Amniotic epithelial cell (primary cell): ENCODE measurements at places on chromosomes 6 and 20.

GRCh38 chr20:36950414-36951197 is 902 bp downstream of the SAMHD1 start:
- DNase-seq, result peak; percentile 48

GRCh38 chr6:21556968-21557721 is 36.4 kb upstream of the SOX4 start:
- DNase-seq, result no peak

GRCh38 chr6:11727998-11728961 is 50.3 kb downstream of the ADTRP start:
- DNase-seq, result peak; percentile 37

DNA sequence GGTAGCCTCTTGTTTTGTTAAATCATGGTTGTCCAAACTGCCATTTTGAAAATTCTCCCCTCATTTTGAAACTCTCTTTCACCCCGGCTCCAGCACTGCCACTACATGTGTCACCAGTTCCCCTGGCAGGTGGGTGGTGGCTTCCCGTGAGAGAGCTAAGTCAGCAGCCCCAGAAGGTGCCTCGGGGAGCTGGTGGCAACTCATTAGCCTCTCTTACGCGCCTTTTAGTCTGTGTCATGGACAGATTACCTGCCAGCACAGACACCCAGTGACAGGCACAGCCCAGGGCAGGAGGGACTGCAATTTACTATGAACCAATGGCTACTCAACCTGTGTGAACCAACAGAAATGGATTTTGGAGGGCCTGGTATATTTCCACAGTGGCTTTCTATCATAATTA is 147.1 kb upstream of the SASH1 start:
- DNase-seq, result no peak

GRCh38 chr6:17361013-17361412 is 32.4 kb upstream of the CAP2 start:
- no peak for DNase-seq

- no peak for DNase-seq
Measured at GRCh38 chr20:39581034-39581433, 618.9 kb downstream of the DHX35 start.

DNA sequence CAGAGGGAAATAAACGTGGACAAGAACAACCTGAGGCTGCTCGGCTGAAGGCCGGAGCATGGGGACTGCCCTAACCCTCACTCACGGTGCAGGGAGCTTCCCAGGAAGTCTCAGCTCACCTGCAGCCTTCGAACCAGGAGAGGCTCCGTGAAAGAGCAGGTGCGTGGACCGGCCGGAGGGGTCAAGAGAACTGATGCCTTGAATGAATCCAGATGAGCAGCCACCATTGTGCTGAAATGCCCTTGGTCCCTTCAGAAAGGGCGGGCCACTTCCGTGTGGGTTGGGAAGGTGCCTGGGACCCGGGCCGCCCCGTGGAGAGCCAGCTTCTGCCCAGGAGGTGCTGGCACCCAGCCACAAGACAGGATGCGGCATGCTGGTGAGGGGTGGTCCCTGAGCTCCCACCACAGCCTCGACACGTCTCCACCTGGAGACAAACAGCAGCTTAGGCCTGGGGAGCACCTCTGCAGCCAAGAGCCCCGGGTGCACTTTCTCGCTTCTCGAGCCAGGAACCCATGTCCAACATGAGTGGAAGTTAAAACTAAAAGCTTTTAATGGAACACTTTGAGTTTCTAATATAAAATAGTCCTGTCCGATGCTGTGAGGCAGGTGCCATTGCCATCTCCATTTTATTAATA is 83.5 kb downstream of the TTLL2 start:
- no peak for DNase-seq

DNA sequence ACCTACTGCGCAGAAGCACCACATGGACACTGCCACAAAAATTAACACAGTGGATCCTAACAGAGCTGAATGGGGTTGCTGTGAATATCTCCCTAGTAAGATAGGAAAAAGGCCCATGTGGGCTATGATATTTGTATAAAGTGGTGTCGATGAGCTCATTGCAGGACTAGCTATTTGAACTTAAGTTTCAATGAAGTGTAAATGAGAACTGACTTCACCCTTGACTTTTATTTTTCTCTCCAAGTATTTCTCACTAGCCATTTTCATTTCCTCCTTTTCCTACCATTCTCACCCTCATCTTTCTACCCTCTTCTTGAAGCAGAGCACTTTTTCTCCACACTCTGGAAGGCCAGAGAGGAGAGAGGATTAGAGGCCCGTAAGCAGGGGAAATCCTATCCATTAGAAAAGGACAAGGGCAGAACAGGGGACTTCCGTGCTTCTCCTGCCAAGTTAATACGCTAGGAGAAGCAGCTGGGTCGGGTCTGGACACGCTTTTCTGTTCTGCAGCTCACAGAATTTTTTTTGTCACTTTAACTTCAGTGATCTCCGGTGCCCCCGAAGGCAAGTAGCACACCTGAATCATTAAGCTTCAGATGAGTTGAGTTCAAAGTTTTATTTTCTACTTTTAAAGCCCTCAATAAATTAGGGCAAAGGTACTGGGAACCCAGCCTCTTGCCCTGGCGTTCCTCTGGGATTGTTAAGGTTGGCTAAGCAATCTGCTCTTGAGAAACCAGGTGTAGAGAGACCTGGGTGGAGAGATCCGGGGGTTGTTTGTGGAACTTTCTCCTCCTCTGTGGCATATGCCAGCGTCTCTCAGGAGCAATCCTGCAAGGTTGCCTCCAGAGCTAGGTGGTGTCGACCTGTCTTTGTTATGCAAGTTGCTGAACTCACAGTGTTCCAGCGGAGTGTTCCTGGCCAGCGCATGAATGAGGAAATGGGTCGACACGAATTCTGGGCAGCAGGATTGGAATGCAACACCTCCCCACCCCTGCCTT is 56.2 kb upstream of the ARID1B start:
- DNase-seq, result no peak

DNA sequence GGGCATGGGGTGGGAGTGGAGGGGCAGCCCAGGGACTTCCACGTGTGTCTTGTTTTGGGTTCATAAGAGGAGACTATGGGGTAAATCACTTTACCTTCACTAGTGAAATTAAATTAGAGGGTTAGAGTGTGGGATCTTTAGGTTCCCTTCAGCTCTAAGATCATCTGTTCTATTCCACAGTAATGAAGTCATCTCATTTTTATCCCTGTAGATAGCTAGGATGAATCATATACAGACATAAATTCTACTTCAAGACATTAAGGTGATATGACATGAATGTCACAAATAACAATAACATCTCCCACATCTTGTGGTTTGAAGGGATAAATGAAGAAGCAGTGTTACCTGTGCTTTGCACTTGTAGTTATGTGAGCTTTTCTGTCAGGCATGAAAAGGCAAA is 83.8 kb downstream of the ELOVL4 start:
- peak; percentile 9 for DNase-seq

DNA sequence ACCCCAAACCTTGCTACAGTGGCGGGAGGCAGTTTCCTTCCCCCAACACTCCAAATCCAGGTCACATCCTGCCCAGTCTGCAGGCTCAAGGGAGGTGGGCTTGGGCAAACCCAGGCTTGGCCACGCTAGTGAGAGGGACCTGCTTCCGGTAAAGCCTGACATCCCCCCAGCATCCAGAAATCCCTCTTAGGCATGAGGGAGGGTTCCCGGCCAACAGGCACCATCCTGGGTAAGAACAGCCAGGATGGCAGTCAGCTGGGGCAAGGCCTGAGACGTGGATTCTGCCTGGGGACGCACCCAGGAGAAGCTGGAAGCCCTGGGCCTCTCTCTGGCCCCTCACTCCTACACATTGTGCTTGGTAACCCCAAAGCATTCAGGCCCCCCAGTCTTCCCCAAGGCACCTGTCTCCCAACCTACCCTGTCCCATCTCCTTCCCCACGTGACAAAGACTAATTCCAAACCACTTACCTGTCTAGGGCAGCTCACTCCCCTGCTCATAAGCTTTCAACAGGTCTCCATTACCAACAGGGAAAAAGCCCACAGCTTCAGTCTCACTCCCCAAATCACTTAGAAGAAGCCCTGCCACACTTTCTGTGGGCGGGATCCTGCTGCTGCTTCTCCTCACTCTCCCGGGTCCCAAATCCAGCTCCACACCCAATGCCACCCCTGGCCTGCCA is 2.1 kb downstream of the C20orf144 start:
- DNase-seq, result no peak

DNA sequence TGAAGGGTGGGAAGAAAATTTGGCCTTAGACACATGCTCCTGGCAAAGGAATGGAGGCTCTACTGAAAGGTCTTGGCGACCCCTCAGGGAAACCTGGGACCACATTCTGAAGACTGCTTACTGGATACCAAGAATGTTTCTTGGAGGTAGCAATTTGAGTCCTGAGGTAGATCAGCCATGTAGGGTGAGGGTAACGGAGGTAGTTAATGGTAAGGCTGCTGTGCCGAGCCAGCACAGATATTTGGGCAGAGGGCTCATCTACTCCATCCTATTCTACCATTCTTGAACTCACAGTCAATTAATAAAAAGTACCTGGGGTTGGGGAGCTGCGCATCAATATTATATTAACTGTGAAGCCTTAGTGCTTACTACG is 401 bp upstream of the PHF3 start:
- DNase-seq, result no peak

- DNase-seq, result no peak
Measured at GRCh38 chr6:378958-379409, 12.6 kb upstream of the IRF4 start.

DNA sequence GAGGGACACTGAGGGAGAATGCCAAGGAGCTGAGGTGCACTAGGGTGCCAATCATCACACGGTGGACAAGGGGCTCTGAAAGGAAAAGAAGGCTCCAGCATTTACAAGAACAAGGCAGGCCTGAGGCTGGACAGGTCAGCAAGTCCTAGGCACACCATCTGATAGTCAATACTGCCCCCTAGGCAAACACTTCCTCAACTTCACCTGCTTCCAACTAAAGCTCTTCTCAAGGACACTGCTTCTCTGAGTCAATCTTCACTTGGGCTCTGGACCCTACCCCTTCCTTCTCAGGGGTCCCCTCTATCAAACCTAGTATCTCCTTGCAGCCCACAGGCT is 37.7 kb upstream of the SLC4A11 start:
- DNase-seq, result peak; percentile 42

DNA sequence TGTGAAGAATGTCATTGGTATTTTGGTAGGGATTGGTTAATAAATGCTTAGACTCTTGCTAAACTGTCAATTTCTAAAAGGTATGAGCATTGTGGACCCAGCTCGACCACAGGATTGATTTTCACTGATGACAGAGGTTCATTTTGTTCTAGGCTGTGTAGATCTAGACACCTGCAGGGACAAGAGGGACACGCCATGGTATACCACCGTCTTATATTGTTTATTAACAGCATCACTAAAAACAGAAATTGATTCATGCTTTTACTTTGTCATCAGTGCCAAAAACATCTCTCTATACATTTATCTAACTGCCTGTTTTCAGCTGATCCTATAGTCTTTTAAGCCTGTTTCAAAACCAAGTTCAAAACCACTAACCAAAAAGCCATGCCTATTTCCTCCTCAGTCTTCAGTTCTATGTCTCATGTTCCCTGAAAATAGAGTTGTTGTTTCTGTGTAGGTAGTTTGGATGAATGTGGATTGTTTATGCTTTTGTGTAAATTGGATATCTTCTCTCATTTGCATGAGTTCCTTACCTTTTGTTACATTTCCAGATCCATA is 109.8 kb downstream of the JAG1 start:
- DNase-seq, result no peak

GRCh38 chr20:43176726-43177125 is 13.0 kb downstream of the PTPRT start:
- DNase-seq, result no peak

GRCh38 chr6:45351667-45352066 is 23.5 kb downstream of the RUNX2 start:
- DNase-seq, result no peak

DNA sequence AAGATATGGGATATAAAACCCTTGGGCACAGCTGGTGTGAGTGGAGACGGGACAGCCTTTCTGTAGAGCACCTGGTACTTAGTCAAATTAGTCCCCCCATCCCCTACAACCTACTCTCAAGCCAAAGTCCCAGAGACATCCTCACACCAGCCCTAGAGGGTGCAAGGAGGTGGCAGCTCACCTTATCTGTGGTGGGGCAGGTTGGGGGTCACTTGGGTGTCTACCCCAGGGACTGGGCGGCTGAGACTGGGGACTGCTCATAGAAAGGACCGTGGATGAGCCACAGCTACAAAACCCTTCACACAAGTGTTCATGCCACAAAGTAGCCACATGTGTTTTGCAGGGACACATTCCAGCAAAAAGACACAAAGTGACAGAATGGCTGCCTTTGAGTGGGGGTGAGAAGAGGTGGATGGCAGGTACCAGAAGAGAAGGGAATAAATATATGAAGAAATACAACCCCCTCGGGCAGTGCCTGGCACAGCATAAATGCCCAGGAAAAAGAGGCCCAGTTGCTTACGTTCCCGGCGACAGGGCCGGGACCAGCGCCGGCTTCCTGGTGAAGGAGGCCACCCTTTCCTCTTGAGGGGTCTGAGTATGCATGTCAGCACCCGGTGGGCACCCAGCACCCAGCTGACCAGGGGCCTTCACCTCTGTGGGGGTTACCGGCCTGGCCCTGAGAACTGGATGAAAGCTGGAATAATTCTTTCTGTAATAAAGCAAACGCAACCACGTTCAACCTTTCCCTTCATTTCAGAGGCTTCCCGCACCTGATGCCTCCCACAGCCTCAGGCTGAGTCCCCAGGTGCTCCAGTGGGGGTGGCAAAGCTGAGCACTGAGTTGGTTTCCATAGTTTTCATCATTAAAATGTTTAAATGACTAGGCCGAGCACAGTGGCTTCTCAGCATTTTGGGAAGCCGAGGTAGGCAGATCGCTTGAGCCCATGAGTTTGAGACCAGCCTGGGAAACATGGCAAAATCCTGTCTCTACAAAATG is 14.4 kb upstream of the CEBPB start:
- no peak for DNase-seq

DNA sequence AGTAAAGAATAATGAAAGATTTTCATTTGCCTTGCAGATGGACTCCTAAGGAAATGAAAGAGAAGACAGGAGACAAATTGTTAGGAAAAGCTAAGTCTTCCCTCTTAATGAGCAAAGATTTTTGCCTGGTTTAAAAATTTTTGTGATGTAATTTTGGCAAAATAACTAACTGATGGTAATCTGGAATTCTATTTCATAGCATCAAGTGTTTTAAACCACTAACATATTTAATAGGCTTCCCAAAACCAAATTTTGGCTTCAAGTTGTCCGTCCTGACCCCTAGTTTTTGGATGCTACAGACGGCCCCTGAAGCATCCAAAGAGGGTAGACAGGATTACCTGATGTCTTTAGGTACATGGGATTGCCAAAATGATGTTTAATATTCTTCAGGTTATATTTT is 124.3 kb downstream of the TPBG start:
- no peak for DNase-seq

- no peak for DNase-seq
Measured at GRCh38 chr20:24834310-24834709, 114.8 kb upstream of the CST7 start.

- no peak for DNase-seq
Measured at GRCh38 chr6:29506446-29507067, 18.8 kb upstream of the MAS1L start.

GRCh38 chr6:139497345-139497961 is 123.0 kb upstream of the CITED2 start:
- DNase-seq, result no peak

DNA sequence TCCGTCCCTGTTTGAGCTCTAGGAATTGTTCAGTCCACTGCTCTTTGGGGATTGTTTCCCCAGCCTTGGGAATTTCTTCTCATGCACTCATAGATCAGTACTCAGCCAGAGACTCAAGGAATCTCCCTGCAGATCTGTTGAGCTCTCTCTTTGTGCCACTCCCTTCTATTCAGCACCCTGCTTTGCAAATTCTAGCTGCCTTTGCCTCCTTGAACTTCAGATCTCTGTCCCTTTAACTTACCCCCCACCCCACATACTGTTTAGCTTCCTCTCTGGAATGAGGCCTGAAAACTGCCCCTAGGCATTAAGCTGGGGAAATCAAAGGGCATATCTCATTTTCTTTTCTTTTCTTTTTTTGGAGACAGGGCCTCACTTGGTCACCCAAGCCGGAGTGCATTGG is 30.5 kb downstream of the QRSL1 start:
- DNase-seq, result no peak
